MG63 (cell line): ENCODE measurements at places on chromosomes 6 and 20. TPM values are rescaled to one million over a fixed set of nuclear protein-coding genes. Genes with fewer than 3 reads are reported as not detected.

CLDN20 gene
- total RNA-seq: not detected in 2 replicates

DNA sequence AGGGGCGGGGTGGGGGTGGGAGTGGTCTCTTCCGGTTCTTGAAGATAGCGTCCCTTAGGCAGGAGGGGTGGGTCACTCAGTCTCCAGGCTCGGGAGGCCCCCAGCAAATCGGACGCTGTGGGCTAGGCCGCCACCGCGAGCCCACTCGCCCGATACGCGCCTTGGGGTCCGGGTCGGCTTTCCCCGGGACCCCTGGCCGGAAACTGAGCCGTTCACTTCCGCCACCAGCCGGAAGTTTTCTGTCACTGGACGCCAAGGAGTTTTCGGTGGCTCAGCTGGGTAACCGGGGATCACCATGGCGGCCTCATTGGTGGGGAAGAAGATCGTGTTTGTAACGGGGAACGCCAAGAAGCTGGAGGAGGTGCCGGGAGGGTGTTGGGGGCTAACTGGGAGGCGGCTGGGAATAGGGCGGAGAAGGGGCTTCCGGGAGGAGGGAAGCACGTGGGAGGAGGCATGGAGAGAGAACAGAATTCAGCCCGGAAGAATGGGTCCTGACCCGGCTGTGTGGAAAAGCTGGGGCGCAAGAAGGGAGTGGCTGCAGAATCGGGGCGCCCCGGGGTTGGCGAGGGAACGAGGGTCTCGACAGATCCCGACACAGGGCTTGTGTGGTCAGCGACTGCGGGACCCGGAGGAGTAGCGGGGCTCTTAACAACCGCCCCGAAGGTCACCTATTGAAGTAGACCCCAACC is at the start of gene ITPA:
Gene ITPA, plus strand, starts transcription at position 242 of the 689 bp plus-strand sequence. Its CDS starts 54 bp downstream, at position 296.
- peak; percentile 39 for DNase-seq

CHRNA4 gene
- total RNA-seq: not detected in 2 replicates

GRCh38 chr20:4592316-4593148 is 129.2 kb upstream of the PRND start:
- DNase-seq: peak; percentile 17

SLC32A1 gene
- total RNA-seq: not detected in 2 replicates
